NCI-H1105 (cell line): ENCODE measurements at places on chromosomes 16 and 17.
A peak's percentile ranks its signal among the peaks of the same experiment; 100 is the strongest.

DNA sequence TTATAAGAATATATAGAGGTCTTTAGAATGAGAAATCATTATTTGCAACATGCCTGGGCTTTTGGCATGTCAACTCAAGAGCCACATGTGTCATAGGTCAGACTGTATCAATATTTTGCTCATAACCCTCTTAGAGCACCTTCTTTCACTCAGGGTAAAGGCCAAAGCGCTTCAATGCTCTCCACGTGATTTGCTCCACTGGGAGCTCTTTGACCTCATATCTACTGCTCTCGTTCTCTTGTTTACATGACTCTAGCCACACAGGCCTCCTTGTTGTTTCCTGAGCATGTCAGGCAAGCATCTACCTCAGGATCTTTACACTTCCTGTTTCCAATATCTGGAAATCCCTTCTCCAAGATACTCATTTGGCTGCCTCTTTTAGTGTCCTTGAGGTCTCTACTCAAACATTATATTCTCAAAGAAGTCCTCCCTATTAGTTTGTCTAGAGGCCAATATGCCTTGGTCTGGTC is 148.4 kb downstream of the TOX3 start:
- DNase-seq = no peak

GRCh38 chr16:84746875-84747274 is 47.1 kb downstream of the USP10 start:
- no peak for DNase-seq

DNA sequence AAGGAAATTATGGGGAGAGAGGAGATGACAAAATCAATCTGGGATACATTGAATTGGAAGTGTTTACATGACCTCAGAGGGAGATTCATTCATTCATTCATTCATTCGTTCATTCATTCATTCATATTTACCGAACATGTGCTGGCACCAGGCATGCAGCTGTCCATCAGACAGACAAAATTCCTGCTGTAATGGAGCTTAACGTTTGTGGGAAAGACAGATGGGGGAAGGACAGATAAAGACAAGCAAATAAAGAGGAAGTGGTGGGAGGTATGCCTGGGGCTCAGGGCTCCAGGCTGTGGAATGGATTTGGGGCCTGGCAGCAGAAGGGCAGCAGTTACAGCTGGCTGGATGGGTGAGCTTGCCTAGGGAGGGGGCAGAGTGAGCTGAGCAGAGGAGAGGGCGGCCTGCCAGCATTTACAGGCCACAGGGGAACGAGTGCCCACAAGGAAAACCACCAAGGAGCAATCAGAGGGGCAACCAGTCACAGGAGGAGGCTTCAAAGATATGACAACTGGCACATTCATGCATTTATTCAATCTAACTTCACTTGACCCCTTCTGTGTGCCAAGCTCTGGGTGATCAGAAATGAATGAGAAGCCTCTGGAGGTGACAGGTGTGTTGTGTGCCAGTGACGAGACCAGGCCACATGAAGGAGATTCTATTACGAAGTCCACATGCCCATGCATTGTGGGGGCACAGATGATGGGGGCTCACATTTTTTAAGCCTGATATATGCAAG is 48.5 kb downstream of the ARHGAP27 start:
- no peak for DNase-seq

- no peak for DNase-seq
These were observed 3.1 kb downstream of the TLCD2 start for GRCh38 chr17:1707107-1707506.

DNA sequence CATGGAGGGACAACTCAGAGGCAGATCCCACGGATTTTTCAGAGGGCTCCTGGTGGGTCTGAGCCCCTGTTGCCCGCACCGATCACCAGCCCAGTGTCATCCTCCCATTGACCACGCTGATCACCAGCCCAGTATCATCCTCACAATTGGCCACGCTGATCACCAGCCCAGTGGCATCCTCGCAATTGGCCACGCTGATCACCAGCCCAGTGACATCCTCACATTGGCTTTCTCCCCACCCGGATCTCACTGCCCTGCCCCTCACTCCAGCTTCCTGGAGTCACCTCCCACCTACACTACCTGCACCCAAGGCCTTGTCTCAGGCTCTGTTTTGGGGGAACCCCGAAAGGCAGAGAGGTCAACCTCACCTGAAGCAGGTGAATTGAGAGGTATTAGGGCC is 358.2 kb upstream of the TNRC6C start:
- DNase-seq = no peak

DNA sequence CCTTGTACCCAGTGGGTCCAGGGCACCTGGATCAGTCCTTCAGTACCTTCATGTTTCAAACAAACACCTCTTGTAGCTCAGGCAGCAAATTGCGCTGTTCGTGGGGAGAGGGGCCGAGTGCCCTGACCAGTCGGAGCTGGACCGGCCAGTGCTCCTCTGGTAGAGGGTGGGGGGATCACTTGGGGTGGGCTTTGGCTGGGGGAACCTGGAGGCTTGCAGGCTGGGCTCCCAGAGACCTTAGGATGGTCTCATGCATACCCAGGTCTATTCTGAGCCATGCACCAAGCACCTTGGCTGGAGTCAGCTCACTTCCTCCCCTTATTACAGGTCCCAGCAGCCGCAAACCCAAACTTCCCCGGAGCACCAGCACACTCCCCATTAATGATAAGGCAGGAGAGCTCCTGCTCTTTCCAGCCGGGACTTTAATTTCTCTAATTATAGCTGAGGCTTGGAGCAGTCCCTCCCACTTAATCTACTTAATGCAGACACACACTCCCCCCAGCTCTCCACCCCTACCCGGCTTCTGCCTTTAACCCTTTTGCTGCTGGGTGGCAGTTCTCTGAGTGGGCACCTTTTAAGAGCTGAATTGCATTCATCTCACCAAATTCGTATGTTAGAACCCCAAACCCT is 26.3 kb upstream of the MGAT5B start:
- peak; percentile 27 for DNase-seq

- DNase-seq = no peak
These were observed 31.4 kb downstream of the ASGR1 start for GRCh38 chr17:7147772-7148171.

DNA sequence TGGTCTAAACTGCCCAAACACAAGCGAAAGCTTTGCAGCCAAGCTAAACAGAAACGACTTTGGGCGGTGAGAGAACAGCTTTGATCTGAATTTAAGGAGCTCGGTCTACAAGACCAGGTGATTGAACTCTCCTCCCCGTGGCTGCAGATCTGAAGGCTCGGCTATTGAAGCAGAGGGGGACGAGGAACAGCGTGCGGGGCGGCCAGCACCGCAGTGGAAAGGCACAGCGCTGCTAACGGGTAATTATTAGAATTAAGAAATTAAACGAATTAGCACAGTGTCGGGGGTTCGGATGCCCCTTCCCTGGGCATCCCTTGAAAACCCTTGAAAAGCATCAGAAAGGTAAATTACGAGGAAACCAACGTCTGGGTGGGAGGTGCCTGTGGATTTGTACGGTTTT is 431 bp downstream of the TEKT3 start:
- DNase-seq = no peak

DNA sequence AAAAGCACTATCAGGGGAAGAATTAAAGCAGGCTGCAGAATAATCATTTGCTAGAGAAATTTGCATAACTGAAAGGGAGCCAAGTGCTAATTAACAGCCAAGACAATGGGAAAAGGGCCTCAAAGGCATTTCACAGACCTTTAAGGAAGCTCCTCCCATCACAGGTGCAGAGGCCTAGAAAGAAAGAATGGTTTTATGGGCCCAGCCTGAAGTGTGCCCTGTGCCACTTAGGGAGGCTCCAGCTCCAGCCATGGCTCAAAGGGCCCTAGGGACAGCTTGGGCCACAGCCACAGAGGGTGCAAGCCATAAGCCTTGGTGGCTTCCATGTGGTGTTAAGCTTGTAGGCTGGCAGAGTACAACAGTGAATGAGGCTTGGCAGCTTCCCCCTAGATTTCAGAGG is 50.1 kb downstream of the RNF112 start:
- peak; percentile 68 for DNase-seq

DNA sequence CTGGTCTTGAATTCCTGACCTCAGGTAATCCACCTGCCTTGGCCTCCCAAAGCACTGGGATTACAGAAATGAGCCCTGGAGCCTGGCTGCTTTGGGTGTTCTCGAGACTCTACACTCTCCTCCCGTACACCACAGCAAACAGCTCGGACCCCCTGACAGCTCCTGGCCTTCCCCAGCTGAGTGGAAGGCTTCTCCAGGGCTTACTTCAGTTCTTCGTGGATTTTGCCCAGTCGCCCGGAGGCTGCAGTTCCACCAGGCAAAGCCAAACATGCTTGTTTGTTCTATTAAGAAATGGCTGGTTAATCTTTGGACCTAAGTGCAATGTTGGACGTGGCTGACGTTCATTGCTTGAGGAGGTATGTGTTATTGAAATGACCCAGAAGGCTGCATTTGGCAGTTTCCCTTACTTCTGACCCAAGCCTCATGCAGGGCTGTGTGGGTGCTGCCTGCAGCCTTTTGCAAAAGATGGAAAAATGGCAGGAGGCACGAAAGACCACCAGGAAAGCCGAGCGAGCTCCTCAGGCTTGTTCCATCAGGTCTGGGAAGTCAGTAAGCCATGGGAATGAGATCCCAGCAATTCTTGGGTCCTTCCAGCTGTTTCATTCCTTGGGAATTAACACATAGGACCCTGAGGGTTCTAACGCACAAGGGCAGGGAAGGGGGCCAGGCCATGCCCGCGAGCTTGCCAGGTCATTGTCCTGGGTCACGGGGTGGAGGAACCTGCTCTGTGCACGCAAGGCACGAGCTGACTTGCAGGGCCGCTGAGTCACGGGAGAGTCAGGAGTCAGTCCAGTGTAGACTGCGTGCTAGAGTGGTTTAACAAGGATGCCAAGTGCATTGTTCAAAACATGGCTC is 23.9 kb upstream of the KLHDC4 start:
- no peak for DNase-seq

DNA sequence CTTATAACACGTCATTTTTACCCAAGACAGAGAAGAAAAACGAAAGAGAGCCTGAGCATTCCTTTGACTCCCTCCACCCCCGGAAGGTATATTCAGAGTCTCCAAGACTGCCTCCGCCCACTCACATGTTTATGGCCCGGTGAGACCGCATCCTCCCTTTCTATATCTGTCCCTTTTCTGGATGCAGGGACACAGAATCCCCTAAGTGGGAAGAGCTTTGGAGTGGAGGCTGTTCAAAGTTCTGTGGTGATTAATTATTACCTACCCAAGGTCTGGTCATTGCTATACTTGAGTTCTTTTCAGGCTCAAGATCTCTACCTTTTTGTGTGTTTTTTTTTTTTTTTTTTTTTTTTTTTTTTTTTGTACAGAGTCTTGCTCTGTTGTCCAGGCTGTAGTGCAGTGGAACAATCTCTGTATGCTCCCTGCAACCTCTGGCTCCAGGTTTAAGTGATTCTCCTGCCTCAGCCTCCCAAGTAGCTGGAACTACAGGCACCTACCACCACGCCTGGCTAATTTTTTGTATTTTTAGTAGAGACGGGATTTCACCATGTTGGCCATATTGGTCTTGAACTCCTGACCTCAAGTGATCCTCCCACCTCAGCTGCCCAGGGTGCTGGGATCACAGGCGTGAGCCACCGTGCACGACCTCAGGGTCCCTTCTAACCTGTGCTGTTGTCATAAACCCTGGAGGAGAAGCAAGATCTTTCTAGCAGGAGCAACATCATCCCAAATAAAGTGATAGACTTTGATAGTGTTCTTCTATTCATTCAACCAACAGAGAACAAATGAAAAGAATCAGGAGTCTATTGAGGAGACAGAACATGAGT is 407.1 kb downstream of the WWOX start:
- DNase-seq = no peak

DNA sequence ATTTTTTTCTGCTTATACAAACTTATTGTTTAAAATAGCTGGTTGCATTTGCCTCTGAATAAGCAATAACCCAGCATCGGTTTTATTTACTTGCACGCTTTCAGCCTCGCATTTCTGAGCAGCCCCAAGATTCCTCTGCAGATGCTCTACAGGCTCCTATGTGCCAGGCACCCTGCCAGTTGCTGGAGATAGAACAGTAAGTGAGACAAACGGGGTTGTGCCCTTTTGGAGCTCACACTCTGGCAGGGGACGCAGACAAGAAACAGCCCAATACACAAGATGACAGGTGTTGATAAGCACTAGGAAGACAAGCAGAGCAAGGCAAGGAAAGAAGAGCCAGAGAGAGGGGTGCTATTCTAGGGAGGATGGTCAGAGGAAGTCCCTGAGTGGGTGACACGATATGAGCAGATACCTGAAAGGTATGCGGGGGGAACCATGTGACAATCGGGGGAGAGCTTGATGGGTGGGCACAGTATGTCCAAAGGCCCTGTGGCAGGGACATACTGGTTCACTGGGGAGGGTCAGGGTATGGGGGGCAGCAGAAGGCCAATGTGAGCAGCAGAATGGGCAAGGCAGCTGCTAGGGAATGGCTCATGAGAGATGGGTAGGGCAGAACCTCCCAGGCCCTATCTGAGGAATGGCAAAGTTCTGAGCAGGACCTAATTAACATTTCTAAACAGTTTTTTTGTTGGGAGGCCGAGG is 18.7 kb upstream of the ADORA2B start:
- DNase-seq = no peak

DNA sequence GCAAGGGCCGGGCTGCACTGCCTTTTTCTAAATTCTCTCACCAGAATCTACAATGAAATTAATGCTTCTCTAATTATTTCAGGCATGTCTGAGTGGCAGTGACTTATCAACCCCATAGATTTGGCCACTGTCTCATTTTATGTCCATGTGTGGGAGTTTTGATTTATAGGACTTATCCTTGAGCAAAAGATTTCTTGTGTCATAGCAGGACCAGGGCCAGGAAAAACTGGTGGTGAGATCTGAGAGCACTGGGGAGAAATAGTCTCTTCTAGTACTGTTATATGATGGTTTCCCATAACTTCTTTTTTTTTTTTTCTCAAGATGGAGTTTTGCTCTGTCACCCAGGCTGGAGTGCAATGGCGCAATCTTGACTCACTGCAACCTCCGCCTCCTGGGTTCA is 1.5 kb upstream of the KRT23 start:
- no peak for DNase-seq

GRCh38 chr17:15249487-15249886 is 15.6 kb downstream of the PMP22 start:
- no peak for DNase-seq

- no peak for DNase-seq
These were observed 74.2 kb downstream of the CPPED1 start for GRCh38 chr16:12729448-12729847.

DNA sequence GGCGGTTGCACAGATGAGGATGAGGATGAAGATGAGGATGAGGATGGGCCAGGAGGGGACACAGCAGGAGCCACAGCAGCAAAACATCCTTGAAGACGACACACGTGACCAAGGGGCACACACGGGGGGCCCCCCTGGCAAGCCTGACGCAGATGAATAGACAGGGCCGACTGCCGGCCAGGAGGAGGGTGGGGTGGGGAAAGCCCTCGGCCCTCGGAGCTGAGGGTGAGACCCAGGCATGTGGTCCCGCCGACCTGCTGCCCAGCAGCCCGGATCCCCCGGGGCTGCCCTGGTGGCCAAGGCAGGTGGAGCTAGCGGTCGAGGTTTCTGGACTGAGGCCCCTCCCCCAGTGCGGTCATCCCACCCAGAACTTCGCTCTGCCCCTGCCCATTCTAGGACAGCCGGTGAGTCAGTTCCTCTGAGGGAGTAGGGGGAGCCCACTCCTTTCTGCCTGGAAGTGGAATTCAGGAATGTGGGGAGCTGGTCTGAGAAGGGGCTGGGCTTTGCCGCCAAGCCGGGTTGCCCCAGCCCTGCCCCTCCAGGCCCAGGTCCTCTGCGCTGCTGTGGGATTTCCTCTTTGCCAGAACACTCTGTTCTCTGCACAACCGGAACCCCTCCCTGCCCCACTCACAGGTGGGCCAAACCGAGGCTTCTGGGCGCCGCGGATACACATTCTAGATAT is 9.9 kb downstream of the CYGB start:
- DNase-seq = no peak

GRCh38 chr17:66548158-66548557 is 245.7 kb downstream of the PRKCA start:
- no peak for DNase-seq
